AG10803 (cell line): ENCODE measurements at places on chromosomes 13 and 19.

GRCh38 chr13:79312340-79312855 is 93.7 kb downstream of the RBM26 start:
- DNase-seq = no peak

DNA sequence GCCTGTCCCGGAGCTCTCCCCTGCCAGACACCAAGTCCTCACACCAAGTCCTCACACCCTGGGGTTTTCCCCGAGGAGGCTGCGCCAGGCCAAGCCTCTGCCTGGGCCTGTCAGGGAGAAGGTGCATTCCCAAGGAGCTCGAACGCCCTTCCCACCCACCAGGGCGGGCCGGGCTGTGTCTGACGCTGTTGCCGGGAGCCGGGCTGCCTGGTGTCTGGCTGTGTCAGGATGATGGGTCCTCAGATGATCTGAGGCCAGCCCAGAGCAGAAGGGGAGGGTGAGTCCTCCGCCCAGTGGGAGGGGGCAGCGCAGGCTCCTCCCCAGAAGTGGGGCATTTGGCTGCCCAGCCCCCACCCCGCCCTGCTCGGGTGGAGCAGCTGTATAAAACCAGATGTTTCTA is 2.3 kb upstream of the HAS1 start:
- DNase-seq = peak; percentile 93

DNA sequence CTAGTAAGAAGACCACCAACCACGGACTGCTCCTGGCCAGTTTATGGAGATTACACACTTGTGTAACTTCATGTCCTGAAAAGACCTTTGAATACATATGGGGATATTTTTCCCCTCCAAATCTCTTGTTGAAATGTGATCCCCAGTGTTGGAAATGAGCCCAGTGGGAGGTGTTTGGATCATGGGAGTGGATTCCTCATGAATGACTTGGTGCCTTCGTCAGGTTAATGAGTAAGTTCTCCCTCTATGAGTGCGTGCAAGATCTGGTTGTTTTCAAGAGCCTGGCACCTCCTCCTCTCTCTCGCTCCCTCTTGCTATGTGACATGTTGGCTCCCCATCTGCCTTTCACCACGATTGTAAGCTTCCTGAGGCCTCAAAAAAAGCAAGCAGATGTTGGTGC is 769.0 kb upstream of the SLITRK1 start:
- peak; percentile 47 for DNase-seq

GRCh38 chr13:113776231-113777125 is 17.5 kb downstream of the TMEM255B start:
- DNase-seq = no peak

- DNase-seq = no peak
Measured at GRCh38 chr19:3513229-3514140, 7.4 kb downstream of the FZR1 start.

- peak; percentile 24 for DNase-seq
Measured at GRCh38 chr19:13164343-13165161, 14.3 kb downstream of the IER2 start.

GRCh38 chr13:87777387-87777786 is 106.2 kb downstream of the SLITRK5 start:
- no peak for DNase-seq

DNA sequence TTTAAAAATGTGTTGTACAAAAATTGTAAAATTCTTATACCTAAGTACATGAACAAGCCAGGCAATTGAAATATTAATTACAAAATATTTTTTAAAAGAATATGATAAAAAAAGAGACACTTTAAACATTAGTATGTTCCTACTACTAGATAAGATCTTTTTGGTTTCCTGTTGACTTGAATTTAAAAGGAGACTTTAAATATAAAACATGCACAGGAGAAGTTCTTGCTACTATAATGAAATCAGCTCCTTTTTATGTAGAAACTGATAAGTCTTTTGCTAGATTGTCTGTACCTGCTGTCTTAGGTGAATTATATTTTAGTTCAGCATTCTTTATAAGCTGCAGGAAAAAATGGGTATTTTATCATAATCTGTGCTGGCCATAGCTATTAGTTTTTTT is 140.2 kb downstream of the TNFSF13B start:
- DNase-seq = no peak

DNA sequence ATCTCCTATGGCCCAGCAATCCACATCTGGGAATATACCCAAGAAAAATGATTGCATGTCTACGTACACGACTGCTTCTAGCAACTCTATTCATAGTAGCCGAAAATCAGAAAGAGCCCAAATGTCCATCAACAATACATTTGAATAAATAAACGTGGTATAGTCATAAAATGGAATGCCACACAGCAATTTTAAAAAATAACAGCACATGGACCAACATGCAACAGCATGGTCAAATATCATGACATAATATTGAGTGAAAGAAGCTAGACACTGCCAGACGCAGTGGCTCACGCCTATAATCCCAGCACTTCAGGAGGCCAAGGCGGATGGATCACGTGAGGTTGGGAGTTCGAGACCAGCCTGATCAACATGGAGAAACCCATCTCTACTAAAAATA is 16.3 kb downstream of the TEX101 start:
- no peak for DNase-seq

- peak; percentile 64 for DNase-seq
Measured at GRCh38 chr13:21033212-21033840, 28.1 kb downstream of the LATS2 start.

DNA sequence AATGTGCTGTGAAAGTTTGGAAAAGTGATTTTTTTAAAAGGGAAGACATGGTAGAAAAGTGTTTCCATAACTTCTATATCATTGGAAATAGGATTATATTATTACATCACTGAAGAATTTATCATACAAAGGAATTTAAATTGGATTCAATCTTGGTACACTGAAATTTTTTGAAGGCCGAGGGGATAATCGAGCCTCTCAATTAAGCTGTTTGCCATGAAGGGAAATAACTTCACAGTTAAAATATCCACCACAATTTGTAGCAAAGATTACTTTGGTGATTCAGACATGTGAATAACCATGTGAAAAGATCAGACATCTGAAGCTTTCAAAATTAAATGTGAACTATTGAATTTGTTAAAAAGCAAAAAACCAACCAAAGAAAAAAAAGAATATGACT is 215.3 kb downstream of the KLF5 start:
- peak; percentile 81 for DNase-seq

- no peak for DNase-seq
Measured at GRCh38 chr13:106626473-106626872, 58.5 kb upstream of the ARGLU1 start.

- DNase-seq = no peak
Measured at GRCh38 chr13:55263045-55263444, 1877.7 kb upstream of the PRR20A start.

- DNase-seq = peak; percentile 58
Measured at GRCh38 chr13:42266473-42266872, 5.5 kb upstream of the AKAP11 start.

- no peak for DNase-seq
Measured at GRCh38 chr13:112784811-112785482, 95.1 kb downstream of the ATP11A start.

DNA sequence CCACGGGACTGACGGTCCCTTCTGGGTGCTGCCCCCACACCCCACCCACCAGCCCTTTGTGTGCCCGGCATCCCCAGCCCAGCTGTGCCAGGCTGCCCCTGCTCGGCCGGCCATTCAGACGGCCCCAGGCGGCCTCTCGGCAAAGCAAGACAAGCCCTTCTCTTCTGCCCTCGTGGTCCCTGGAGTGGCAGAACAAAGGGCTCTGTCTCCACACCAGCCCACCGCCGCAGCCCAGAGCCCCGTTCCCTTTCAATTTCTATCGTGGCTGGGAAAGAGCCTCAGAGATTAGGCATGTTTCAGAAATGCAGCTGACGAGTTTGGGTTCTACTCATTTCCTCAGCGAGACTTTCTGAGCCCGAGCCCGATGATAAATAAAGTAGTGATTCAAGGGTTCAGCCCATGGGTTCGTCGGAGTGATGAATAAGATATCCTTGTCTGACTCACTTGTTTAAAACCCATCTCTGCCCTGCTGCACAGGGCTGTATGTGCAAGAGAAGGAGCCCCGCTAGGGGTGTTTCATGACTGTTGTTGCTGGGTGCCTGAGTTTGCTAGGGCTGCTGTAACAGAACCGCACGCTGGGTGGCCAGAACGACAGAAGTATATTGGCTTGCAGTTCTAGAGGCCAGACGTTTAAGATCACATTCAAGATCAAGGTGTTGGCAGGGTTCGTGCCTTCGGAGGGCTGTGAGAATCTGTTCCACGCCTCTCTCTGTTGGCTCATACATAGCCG is 4.3 kb downstream of the MYO9B start:
- DNase-seq = peak; percentile 98

- DNase-seq = no peak
Measured at GRCh38 chr19:5123646-5124045, 154.7 kb downstream of the KDM4B start.

GRCh38 chr13:99033814-99034213 is 56.0 kb upstream of the DOCK9 start:
- peak; percentile 36 for DNase-seq

- no peak for DNase-seq
Measured at GRCh38 chr13:58298556-58299135, 667.1 kb downstream of the PCDH17 start.

DNA sequence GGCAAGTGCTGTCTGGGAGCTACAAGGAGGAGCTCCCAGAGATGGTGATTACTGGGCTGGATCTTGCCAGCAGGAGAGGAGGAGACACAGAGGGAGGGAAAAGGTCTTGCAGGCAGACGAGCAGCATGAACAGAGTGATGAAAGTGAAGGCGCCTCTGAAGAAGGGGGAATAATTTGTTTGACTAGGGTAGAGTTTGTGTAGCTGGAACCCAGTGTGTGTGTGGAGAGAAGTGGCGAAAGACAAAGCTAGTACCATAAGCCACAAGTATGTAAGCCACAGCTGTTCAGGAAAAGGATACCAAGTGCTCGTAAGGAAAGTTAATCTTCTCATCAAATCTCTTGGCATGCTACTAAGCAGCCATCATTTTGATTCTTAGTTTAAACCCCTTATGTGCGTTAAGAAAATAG is 5.4 kb downstream of the FLT1 start:
- peak; percentile 91 for DNase-seq

DNA sequence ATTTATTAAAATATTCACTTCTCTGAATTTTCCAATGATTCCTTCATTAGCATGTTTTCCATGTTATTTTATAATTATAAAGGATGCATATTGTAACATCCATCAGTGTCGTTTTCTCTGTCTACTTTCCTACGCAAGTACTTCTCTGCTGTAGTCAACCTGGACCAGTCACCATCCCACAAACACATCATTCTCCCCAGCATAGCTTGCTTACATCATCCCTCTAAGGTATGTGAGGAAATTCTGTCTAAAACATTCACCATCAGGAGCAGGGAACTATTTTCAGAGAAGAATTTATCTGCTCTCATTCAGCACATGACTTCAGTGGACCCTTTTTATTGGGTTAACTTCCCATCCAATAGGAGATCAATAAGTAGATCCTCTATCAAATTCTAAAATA is 806.1 kb upstream of the ARGLU1 start:
- no peak for DNase-seq

- DNase-seq = no peak
Measured at GRCh38 chr13:79211377-79211776, 194.7 kb downstream of the RBM26 start.

- DNase-seq = no peak
Measured at GRCh38 chr13:40635315-40635995, 31.0 kb downstream of the FOXO1 start.

GRCh38 chr19:3233831-3234230 is 9.4 kb downstream of the CELF5 start:
- DNase-seq = no peak

GRCh38 chr13:26179344-26179743 is 42.8 kb downstream of the RNF6 start:
- DNase-seq = no peak

GRCh38 chr19:54252243-54252642 is 4.8 kb downstream of the LILRB5 start:
- DNase-seq = no peak

- DNase-seq = no peak
Measured at GRCh38 chr19:5349041-5349440, 8.4 kb upstream of the PTPRS start.

DNA sequence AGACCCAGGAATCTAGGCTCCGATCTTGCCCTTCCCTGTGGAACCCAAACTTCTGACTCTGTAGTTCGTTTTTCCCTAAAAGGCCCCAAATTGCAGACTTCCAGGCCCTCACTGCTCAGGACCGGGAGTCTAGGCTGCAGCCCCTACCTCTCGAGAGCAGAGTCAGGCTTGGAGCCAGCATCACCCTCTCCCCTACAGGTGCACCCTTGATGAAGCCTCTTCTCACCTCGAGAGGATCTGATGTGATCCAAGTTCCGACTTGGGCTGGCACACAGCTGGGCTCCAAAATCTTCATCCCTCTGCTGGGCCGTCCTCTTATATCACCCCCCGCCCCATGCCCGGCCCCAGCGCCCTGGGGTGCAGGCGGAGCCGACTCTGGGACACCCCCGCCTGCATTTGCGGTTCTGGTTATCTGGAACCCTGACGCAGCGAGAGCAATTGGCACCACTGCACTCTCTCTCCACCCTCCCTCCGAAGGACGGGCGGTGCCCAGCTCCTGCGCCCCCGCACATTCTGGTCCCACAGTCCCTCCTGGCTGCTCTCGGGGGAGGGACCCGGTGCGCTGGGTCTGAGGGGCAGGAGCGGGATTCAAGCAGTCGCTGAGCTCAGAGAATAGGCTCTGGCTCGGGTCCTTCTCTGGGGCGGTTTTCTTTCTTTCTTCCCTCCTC is at the start of gene KLK7:
Gene KLK7, minus strand, starts transcription at position 293 of the 668 bp plus-strand sequence. CDS start 1,518 bp downstream, outside the sequence.
- no peak for DNase-seq

GRCh38 chr13:97120346-97120745 is 101.8 kb upstream of the MBNL2 start:
- peak; percentile 19 for DNase-seq

DNA sequence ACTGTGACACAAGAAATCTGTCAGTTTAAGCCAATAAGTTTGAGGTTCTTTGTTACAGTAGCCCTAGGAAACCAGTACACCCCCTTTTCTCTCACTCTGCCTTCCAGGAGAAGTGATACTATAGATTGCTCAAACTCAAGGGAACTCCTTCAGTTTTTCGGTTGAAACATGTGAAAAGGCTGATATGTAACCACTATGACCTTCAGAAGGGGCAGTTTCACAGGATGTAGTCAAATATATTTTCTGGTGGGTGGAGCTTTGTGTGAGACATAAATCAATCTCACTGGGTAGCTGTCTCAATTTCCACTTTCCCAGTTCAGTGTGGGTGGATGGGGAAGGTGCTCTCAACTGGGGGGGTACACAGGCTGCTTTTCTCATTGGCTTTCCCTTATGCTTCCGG is 41.7 kb downstream of the HTR2A start:
- no peak for DNase-seq

GRCh38 chr13:84528408-84529070 is 646.3 kb upstream of the SLITRK1 start:
- no peak for DNase-seq

- no peak for DNase-seq
Measured at GRCh38 chr13:112902101-112902651, 66.8 kb upstream of the MCF2L start.

- no peak for DNase-seq
Measured at GRCh38 chr13:107284173-107284572, 716.2 kb upstream of the ARGLU1 start.
